ENCODE measurements at places on chromosomes 7 and 10.

DNA sequence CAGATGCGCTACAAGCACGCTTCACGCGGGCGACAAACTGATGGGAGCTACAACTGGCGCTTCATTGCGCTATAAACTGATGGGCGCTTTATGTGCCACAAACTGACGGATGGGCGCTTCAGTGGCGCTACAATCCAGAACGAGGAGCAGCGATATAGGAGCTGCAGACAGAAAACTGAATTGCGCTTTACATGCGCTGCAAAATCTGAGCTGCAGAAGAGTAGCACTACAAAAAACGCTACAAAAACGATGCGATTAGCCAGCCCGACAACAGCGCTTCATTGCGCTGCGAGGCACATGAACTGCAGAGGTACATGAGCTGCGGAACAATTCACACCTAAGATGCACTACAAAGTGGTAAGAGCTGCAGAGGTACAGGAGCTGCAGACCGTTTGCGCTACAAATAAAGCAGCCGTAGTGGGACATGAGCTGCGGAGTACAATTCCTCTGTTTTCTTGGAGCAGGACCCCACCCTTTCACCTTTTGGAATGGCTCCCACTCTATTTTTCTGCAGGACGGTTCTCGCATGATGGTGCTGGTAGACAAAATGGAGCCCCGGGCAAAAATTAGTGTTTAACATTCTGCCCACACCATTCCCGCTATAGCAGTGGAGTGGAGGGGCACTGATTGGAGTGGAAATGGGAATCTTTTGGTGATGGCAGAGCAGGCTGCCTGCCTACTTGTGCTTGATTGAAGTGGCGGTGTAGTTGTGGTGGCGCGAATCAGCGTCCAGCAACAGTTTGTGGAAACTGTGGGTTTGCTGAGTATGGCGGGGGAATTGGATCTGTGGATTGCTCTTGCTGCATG lies 1.2 kb upstream of the SGCE start:
- no peak for DNase-seq

GRCh38 chr10:100623521-100624230 lies 87.9 kb downstream of the HIF1AN start:
- DNase-seq = no peak

GRCh38 chr7:149156898-149157297 lies 9.6 kb downstream of the ZNF398 start:
- DNase-seq = no peak

DNA sequence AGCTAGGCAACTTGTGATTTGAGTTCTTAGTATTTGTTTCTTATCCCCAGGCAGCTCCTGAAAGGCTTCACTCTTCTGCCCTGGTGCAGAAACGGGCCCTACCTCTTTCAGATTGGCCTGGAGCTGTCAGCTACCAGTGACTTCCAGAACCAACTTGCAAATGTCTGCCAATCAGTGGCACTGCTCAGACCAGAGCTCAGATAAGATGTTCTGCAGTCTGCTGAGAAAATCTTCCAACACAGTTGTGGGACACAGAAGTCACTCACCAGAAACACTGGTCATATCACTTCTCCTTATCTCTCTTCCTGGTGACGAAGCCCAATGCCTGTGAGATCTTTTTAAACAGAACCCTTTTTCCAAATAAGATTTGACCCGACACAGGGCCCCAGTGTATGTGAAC lies 81.9 kb upstream of the DUSP5 start:
- DNase-seq = no peak

- no peak for DNase-seq
Observed at GRCh38 chr7:127959770-127960169, 71.5 kb downstream of the LRRC4 start.

- DNase-seq = no peak
Observed at GRCh38 chr10:130493446-130494145, 357.4 kb downstream of the GLRX3 start.

- DNase-seq = no peak
Observed at GRCh38 chr7:11956991-11957390, 125.0 kb upstream of the THSD7A start.

- DNase-seq = peak; percentile 76
Observed at GRCh38 chr7:96547371-96547811, 162.3 kb downstream of the SEM1 start.

GRCh38 chr7:29224726-29225125 lies 30.2 kb downstream of the CHN2 start:
- DNase-seq = no peak

DNA sequence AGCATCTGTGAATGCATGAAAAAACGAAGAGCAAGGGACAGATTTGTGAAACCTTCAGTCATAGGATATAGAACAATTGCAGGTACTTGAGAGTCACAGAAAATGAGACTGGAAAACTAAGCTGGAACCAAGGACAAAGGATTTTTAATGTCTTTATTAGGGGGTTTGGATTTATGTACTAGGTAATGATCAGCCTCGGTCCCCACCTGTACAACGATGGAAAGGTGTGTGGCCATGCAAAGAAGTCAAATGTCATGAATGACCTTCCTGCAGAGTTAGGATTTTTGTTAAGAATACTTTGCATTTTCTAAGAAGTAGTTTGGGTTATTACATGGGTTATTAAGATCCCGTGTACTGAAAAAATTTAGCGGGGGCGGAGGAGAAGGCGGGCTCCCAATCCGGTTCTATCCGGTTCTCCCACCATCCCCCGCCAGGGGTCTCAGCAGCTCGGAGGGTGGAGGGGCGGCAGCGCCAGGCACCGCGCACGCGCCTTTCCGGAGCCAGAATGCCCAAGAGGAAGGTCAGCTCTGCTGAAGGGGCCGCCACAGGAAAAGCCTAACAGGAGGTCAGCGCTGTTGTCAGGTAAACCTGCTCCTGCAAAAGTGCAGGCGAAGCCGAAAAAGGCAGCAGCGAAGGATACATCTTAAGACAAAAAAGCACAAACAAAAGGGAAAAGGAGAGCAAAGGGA lies 327.5 kb upstream of the PLXDC2 start:
- DNase-seq = no peak

DNA sequence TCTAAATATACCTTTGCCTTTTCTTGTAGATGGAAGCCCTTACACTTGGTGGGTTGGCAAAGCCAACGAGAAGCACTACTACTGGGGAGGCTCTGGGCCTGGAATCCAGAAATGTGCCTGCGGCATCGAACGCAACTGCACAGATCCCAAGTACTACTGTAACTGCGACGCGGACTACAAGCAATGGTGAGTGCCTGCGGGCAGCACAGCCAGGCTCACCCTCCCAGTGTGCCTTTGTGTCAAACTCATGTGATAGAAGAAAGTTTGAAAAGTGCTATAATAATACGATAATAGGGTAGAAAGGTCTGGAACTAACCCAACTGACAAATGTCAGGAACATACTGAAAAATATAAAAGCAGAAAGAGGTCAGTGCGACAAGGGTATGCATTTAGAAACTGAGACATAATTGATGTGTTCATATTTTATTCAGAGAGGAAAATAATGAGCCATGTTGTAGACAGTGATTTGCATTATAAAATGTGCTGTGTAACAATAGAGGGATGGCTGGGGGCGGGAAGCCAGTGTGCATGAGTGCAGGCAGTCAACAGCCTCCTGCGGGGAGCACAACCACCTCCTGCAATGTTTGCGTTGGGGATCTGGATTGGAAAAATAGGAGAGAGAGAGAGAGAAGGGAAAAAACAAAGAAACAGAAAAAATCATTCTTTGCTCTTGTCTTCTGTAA lies 686.9 kb upstream of the C7orf33 start:
- no peak for DNase-seq

- DNase-seq = no peak
Observed at GRCh38 chr7:4525884-4526283, 156.2 kb upstream of the FOXK1 start.

DNA sequence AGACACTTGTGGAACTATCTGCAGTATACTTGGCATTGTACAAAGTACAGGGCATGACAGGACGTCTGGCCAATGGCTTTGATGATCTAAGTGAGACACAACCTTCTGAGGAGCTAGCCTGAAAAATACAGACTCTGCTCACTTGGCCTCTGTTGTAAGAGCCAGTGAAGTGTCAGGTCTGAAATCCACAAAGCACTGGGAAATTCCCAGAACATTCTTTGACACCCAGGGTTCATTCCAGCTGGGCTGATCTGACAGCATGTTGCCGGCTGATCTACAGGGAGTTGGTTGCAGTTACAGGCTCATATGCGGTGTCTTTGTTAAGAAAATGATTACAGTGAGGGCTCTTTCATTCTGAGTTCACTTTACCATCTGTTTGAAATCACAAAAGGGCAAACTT lies 354.6 kb downstream of the PHF14 start:
- DNase-seq = no peak

DNA sequence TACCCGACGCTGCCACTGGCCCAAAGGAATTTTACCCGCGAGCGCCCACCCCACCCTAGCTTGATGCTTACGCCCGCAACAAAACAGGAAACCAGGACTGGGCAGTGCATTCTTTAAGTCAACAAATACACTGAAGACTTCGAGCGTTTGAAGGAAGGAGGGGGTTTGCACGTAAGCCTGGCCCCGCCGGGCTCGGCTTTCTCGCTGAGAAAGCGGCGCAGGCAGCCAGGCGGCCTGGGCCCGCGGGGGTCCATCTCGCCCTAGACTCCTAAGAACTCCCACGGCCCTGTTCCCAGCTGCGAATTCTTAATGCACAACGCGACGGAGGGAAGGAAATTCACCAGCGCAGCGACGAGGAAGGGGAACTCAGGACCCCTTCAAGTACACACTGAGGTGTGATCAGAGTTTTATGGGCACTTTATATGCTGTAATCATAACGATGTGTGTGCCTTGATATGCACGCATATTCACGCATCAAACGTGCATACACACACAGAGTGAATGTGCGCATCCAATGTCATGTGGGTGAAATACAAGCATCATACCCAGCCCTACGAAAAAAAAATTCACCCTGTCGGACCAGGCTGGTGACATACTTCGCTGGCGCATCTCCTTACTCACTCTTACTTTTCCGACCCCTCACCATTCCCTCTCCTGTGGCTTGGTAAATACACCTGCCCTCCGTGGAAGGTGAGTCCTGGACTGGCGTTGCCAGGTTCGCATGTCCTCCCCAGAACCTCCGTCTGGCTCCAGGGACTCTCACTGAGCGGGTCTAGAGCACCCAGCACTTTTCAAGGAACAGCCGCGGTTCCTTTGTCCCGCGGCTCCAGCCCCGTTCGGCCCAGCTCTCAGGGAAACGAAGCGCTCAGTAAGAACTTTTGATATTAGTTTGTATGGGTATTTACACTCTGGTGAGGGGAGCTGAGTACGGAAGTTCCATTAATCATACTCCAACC lies 5.7 kb upstream of the HOXA13 start:
- DNase-seq = no peak

- no peak for DNase-seq
Observed at GRCh38 chr10:8614054-8614565, 559.6 kb downstream of the GATA3 start.

- no peak for DNase-seq
Observed at GRCh38 chr7:88477976-88478375, 171.3 kb upstream of the STEAP4 start.

DNA sequence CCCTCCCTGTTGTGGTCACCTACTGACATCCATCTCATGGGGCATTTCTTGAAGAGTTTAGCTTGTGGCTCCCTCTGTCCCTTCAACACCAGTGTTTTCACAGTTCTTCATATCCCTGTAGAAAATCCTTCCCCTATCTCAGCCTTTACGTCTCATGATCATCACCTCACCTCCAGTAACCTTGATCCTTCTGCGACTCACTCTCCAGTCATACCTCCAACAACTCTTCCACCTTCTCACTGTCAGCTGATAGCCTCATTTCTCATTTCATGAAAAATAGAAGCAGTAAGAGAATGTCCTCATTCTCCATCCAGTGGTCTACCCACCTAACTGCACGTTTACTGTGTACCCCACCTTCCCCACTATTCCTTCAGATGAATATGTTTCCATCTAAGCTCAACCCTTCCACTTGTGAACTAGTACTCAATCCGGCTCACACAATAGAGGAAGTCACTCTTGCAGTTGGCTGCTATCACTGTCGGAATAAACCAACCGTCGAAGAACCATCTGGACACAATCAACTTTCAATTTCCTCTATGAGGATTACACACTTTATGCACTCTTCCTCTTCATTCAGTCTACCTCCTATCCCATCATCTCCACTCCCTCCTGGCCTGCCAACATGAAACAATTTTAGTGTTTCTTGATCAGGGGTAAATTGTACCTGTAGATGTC lies 256.0 kb downstream of the AHR start:
- DNase-seq = no peak

- DNase-seq = no peak
Observed at GRCh38 chr10:35486297-35486990, 118.7 kb upstream of the GJD4 start.

DNA sequence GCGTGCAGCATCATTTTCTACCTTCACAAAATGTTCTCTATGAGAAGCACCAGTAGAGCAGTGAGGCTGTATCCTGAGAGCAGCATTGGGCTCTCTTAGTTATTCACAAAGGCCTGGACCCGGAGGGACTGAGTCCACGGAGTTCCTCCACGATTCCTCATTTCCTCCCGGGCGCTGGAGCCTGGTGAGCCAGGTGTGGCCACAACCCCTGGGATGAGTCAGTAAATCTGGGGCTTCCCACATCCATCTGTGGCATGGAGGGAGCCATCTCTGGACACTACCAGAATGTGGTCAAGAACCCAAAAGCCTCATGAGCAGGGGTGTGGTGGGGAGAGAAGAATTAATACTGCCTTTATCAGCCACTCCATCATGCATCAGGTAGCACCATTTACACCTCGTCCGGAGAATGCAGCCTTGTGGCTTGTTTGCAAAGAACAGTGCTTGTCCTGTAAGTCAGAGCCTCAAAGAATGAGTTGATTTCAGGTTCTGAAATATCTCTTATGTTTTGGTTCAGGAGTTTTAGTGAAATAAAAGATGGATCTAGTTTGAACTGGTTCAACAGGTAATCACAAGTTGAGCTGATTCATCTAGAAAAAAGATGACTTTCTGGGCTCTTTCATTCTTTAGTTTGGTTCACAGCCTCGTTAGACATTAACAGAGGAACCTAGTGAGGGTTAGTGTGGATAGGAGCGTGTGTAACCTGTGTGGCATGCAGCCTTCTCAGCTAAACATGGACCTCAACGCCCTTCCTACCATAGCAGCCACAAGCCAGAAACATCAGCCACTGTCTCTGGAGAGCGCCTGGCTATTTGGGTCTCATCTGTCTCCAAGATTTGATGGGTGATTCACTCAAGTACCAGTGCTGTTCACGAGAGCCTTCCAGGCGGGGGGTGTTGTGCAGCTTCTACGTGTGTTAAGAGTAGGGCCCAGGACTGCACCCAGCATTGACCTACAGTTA lies 95.2 kb downstream of the WDR37 start:
- DNase-seq = no peak

DNA sequence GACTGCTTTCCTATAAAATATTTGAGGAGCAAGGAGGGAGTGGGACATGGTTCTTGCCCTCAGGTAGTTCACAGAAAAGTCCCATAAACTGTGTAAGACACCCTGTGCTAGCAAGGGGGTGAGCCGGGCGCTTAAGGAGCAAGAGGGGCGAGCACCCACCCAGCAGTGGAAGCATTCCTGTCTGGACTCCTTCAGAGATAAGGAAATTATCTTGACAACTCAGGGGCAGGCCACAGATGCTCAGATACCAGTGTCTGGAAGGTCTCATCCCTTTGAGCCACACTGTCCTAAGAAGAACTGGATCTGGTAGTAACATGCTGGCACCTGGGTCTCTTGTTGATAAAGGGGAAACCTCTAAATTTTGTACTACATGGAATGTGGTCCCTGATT lies 54.1 kb downstream of the DAGLB start:
- DNase-seq = no peak

Measured in NCI-H2107 (cell line).